Mesothelial cell of epicardium (in vitro differentiated cells): ENCODE measurements at places on chromosomes 12 and 14.

DNA sequence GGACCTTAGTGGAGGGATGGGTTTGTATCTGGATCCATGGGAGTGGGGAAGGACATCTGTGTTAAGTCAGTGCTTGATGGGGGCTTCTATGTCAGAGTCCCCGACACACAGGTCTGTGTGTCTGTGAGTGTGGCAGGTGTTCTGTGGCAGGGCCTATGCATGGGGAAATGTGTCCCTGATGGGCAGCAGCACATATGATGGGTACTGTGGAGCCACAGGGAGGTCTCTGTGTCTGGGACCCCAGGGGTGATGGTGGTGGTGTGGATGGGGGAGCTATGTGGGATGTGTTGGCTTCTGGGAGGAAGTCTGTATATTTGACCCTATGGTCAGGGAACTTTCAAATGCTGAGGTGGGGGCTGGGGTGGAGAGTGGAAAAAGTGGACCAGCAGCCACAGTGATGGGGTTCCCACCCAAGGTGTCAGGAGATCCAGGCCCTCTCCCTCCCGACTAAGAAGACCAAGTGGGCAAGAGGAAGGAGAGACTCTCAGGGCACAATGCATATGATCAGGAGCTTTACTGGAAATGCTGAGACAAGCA is 16.5 kb downstream of the KRT7 start:
- DNase-seq = no peak

- no peak for DNase-seq
These were observed 2.5 kb upstream of the DACT1 start for GRCh38 chr14:58635091-58635830.

DNA sequence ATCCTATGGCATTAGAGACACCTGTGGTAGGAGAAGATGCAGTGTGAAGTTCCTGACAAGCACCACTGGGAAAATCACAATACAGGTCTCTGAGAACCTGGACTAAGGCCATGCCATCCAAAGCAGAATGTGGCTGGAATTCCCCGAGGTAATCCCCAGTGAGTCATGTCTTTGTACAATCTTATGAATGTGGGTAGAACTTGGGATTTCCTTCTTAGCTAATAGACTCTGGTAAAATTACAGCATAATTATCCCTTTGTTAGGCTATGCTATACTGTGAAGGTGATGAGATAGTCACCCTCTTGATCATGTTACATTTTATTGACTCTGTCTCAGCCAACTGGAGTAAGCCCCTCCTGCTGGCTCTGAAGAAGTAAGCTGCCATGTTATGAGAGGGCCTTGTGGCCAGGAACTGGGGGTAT is 224.3 kb upstream of the DCN start:
- no peak for DNase-seq

- DNase-seq = no peak
These were observed 14.7 kb upstream of the HHIPL1 start for GRCh38 chr14:99630202-99630601.

DNA sequence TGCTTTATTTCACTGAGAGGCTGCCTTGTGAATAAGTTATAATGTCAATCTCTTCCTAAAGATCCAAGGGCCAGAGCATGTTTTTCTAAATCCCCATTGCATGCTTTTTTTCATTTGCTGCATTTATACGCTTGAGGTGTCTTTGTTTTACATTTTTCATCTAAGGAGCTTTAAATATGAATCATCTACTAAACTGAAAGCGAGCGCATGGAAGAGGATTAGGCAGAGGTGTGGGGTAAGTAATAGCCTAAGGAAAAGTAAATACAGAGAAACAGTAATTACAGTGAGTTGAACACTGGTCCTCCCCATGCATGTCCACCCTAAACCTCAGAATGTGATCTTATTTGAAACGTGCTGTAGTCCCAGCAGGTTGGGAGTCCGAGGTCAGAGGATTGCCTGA is 76.4 kb upstream of the METAP2 start:
- no peak for DNase-seq

- DNase-seq = no peak
These were observed 5.0 kb downstream of the BIN2 start for GRCh38 chr12:51318846-51319599.

DNA sequence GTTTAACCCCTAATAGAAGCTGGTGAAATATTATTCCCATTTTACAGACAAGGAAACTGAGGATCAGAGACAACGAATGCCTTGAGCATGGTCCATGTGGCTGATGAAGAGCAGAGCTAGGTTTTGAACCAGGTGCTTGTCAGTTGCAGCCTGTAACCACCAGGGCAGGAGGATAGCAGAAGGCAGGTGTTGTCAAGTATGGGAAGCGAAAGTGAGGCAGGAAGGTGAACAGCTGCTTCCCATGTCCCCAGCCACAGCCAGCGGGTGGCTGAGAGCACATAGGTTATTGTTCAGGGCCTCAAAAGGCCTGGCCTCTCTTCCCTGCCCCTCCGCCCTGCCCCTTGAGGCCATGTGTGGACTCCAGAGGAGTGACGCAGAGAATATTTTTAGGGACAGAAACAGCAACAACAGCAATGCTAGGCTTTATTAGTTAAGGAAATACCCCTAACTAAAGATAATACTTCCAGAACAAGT is 39.6 kb downstream of the IQSEC3 start:
- no peak for DNase-seq

GRCh38 chr12:26537126-26537525 is 295.9 kb downstream of the ITPR2 start:
- no peak for DNase-seq

DNA sequence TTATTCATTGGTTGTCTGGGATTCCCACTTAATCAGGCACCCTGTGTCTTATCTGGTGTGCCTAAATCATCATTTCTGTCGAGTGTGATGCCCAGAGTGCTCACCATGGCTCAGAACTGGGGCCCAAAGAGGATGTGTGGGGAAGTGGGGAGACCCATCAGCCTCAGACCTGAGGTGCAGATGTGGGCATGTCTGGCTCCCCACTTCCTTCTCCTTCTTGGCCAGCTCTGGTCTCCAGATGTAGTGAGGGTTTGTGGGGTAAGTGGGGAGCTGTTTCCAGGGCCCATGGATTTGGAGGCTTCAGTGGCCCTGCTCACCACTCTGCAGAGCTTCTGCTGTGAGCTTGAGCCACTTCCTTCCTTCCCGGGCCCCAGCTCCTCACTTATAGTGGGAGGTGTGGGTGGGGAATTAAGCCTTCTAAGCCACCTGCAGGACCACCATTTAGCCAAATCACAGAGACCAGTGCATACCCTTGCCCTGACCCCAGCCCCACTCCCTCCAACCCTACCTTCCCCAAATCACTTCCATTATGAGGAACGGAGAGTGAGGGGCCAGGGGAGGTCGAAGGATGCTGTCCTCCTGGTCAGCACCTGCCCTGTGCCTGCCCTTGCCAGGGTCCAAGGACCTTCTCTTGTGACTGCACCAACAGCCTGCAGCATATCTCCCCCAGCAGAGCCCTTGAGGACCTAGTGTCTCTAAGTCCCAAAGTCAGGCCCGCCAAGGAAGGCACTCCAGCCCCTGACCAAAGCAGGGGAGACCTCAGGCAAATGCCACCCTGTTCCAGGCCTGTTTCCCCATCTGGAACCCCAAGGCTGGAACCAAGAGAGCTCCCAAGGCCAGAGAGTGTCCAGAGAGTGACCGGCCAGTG is 278.2 kb upstream of the RTL1 start:
- no peak for DNase-seq

- DNase-seq = no peak
These were observed 455.5 kb downstream of the RGS6 start for GRCh38 chr14:72387726-72388125.
